ENCODE measurements at places on chromosomes 13 and 19.

DNA sequence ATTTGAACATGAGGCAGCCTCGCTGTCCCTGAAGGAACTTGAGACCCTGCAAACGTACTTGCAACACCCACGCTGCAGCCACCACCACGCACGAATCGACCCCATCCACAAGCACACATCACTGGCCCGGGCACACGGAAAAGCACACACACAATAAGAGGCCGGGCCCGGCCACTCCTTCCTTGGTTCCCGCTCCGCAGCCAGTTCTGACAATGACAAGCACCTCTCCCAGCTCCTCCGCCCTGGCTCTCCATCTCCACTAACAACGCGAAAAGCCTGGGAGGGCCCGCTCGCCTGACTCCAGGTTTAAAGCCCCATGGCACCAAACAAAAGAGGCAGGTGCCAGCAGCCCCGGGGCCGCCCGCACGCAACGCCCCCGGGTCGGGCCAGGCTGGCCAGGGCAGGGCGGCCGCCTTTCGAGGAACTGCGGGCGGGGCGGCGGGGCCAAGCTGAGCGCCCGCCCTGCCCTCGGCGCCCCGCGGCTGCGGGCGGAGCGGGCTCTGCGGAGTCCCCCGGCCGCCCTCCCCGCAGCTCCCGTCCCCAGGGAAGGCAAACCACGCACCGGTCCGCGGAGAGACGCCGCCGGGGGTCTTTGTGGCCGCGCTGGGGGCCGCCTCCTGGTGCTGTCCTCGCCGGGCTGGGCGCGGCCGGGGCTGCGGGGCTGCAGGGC is 495 bp downstream of the DCLK1 start:
- no peak for DNase-seq

DNA sequence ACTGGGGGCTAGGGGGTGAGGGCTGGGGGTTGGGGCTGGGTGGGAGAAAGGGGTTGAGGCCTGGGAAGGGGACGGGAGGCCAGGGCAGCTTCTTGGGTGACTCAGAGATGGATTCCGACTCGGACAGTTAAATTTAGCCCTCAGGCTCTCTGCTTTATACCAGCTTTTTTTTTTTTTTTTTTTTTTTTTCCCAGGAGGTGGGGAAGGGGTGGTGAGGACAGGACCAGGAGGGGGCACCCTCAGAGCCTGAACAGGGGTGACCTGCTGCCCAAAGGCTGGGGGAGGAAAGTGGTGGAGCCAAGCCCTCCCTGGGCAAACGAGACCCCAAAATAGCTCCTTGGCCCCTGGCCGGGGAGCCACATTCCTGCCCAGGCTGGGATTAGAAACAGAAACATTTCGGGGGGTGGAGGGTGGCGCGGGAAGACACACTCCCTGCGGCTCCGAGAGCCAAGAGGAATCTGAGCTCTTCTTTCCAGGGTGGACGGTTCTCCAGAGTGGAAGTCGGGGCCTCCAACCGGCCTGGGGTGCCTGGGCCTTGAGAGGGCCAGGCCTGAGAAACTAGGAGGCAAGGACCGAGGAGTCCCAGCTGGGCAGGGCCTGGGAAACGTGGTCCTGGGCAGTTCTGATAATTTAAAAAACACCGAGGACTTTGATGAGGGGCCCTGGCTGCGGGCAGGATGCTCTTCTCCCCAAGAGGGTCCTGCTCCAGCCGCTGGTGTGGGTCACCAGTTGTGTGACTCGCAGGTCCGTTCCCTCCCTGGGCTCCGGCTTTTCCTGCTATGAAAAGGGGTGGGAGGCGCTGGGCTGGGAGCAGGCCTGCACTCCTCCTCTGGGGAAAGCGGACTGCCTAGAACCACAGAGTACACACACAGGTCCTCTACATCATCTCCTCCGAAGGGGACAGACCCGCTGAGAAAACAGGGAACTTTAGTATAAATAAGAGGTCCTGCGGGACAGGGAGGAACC is 813 bp upstream of the DMPK start:
- no peak for DNase-seq

DNA sequence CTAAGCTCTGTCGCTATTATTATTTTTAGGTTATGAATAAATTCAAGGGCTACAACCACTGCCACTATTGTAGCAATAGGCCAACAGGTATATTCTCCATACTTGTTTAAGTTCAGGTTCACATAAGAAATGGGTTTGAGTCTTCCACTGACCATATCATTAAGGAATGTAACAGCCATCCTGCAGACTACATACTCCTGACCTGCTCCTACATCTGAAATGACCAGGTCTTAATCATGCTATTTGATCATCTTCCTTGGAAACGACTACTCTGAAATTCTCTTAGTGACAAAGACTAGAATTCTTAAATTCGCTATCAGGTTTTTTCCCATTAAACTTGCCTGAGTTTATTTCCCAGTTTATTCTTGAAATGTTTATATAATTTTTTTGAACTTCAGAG is 66.8 kb downstream of the IPO5 start:
- no peak for DNase-seq

DNA sequence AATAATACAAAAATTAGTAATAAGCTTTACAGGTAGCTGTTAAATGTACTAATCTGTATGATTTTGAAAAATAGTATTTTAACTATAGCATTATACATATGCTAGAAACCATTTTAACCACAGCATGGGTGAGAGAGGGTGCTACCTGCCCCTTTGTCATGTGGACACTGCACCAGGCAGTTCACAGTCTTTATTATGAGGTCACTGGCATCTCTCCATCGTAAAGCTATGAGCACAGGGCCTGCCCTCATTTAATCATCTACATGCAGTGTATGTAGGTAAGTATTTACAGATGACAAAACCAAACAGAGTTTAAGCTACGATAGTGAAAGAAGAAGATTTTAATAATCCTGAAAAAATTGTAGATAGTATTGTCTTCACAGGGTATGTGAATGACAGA is 21.7 kb downstream of the EDNRB start:
- DNase-seq, result no peak

DNA sequence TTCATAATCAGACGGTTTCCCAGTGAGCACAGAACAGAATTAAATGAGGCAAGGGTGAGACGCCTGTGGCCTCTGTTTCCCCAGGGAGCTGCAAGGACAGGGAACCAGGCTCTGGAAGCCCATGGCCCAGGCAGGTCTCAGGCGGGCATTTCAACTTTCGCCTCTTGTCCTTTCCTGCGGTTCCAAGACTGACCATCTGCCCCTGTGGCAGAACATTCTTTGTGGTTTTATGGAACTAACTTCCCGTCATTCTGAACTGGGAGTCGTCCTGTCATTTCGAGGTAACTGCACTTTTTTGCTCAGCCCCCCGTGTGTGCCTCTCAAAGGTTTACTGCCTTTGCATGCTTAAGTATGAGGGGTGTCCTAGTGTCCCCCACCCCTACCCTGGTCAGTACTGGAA is 70.9 kb downstream of the KL start:
- no peak for DNase-seq

GRCh38 chr13:112712451-112713207 is 22.8 kb downstream of the ATP11A start:
- peak; percentile 1 for DNase-seq

GRCh38 chr13:24746618-24747247 is 17.2 kb upstream of the RNF17 start:
- DNase-seq, result no peak

- no peak for DNase-seq
Measured at GRCh38 chr13:93959796-93960533, 519.5 kb downstream of the DCT start.

GRCh38 chr13:46296921-46297320 is 85.2 kb downstream of the LRRC63 start:
- no peak for DNase-seq

GRCh38 chr13:21139374-21139773 is 37.0 kb downstream of the SKA3 start:
- DNase-seq, result no peak

- no peak for DNase-seq
Measured at GRCh38 chr13:51815848-51816247, 11.9 kb upstream of the DHRS12 start.

- DNase-seq, result no peak
Measured at GRCh38 chr13:29361716-29362115, 233.8 kb downstream of the SLC7A1 start.

- no peak for DNase-seq
Measured at GRCh38 chr13:20671789-20672188, 31.7 kb upstream of the IL17D start.

DNA sequence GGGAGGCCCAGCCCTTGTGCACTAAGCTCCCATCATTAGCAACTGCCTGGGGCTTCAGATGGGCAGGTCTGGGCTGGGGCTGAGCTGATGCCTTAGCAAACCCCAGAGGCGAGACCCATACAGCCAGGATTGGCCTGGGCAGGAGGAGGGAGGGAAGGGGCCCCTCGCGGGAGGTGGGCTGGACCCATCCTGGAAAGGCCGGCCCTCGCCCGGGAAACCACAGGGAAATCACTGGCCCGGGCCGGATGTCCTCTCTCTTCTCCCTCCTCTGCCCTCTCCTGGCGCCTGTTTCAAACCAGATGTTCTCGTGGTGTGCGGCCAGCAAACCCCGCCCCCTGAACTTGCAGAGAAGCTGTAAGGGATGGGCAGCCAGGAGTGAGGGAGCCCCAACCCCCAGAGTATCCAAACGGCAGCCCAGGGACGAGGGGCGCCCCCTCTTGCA is 43.1 kb downstream of the TMEM255B start:
- DNase-seq, result no peak

DNA sequence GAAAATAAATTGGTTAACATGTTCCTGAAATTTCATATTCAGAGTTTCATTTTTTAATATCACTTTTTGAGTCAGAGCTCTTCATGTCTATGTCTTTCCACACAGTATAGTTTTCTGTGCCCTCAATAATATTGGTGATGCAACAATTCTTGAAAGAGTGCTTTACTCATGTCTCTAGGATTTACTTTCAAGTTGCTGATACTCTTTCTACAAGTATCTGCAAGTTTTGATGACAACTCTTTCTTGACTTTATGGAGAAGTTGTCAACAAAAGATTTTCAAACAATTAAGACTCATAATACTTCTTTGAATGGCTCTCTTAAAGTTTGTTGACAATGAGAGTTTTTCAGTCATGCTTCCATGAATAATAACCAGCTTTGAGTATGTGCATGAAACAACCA is 561.7 kb downstream of the DIAPH3 start:
- DNase-seq, result no peak

- DNase-seq, result no peak
Measured at GRCh38 chr19:45547965-45548609, 36.5 kb downstream of the OPA3 start.

GRCh38 chr13:86737334-86737932 is 933.7 kb upstream of the SLITRK5 start:
- DNase-seq, result no peak

DNA sequence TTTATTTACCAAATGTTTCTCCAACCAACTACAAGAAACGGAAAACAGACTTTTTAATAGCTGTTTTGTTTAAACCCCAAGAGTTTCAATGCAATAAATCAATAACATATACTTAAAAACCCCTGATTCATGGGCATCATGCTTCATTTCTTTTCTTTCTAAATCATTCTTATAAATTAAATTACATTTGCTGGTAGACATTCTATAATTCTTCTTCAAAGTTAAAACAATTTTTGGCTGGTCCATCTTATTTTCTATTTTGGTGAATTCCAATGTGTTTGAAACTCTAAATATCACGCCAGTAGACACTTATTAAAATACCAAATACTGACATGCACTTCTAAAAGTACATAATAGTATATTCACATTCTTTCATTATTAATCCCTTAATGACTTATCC is 408.6 kb downstream of the LIG4 start:
- DNase-seq, result no peak

GRCh38 chr13:36841391-36841790 is 22.4 kb downstream of the RFXAP start:
- no peak for DNase-seq

- DNase-seq, result no peak
Measured at GRCh38 chr13:75319254-75319653, 162.7 kb downstream of the TBC1D4 start.

DNA sequence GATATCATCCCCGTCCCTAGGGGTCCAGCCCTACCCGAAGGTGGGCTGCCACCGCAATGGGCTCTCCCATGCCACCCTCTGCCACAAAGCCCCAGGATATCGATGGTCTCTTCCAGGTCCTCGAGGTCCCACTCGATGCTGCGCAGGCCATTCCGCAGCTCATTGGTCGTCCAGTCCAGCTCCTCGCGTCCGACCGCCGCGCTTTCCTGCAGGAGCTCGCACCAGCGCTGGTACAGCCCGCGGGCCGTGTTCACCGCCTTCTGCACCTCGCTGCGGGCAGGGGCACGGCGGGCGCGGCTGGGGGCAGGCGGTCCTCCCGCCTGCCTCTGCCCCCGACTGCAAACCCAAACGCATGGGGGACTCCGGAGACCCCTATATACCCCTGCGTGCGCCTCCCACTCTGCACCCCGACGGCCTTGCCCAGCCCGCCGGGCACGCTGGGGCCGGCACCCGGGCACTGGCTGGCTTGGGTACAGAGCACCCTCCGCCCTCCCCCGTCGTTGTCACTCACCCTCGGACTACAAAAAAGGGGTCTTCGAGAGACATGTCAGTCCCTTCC is 468 bp downstream of the STX10 start:
- no peak for DNase-seq

DNA sequence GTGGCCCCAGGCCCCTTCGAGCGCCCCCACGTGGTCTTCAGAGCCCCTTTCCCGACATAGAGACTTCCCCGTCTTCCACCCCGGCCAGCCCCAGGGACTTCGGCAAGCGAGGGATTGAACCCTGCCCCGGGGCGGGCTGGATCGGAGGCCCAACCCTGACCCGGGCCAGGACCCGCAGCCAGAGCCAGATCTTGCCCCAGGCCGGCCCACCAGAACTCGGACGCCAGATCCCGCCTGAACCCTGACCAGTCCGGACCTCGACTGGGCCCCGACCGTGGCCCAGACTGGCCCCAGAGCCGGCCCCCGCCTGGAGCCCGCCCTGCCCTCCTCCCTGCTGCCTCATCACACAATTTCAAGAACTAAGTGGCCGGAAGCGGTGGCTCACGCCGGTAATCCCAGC is 253 bp upstream of the TPTE2 start:
- DNase-seq, result no peak

DNA sequence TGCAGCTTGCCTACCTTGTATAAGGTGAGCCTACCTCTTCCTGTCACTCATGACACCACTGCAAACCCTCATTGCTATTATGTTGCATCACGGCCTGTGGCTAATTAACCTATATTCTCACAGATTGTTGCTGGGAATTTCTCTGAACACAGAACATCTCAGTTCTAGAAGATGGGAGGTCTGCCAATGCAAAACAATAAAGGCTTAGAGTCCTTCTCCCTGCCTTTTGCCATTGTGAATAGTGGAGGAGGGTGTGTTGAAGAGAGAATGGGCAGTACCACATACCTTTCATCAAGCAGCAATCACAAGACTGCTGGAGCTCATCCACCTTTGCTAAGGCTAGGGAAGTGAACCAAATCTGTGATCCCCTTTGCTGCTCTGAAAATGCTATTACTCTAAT is 34.4 kb downstream of the WDFY2 start:
- DNase-seq, result no peak

GRCh38 chr13:30618186-30618929 is 638 bp downstream of the USPL1 start:
- DNase-seq, result peak; percentile 77

DNA sequence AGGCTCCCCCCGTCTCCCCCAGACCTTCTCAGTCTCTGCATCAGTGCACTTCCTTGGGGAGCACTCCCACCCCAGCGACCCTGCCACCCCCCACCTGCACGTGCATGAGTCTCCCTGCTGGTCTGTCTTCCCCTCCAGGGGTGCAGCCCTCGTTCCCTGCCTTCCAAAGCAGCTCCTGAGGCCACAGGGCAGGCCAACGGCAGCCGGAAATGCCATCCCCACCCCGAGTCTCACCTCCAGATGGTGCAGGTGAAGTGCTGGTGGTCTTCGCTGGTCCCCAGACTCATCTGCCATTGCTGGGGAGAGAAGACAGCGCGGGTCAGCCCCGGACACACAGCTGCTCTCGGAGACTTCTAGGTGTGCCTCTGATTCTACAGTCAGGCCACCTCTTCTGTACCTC is 5.5 kb downstream of the MYDGF start:
- DNase-seq, result no peak
